Caco-2 (cell line): ENCODE measurements at places on chromosomes 4 and X. TPM values are rescaled to one million over a fixed set of nuclear protein-coding genes. Genes with fewer than 3 reads are reported as not detected.
A peak's percentile ranks its signal among the peaks of the same experiment; 100 is the strongest.

DNA sequence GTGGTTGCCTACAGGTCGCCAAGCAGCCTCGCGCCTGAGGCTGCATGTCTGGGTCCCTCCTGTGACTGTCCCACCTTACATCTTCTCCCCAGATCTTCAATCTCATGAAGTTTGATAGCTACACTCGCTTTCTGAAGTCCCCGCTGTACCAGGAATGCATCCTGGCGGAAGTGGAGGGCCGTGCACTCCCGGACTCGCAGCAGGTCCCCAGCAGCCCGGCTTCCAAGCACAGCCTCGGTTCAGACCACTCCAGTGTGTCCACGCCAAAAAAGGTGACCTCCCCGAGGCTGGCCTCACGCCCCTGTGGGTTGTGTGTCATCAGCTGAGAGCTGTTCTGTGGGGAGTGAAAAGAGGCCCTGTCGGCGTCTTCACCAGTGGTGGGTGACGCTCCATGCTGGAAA lies 24.9 kb upstream of the HGFAC start:
- peak; percentile 21 for DNase-seq

DNA sequence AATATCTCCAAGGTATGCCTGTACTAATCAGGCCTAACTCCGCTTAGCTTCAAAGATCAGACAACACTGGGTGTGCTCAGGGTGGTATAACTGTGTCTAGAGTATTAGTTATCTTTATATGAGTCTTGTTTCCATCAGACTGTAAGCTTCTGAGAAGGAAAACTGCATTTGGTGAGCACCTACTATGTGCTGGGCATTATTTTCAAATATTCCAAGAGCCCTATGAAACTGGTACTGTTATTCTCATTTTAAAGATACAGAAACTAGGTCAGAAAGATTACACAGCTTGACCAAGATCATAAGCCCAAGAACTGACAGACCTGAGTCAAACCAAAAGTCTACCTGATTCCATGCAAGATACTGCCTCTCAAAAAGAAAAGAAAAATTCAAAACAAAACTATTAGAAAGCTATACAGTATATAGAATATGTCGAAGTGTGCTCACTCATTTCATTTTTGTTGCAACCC lies 44.4 kb downstream of the LRBA start:
- DNase-seq = no peak

- no peak for DNase-seq
Measured at GRCh38 chr4:183431614-183432013, 12.8 kb upstream of the CDKN2AIP start.

- no peak for DNase-seq
Measured at GRCh38 chr4:2261853-2262144, at the start of gene MXD4. MXD4 (minus strand) TSS chr4:2262109; CDS start chr4:2261980, 129 bp downstream.

- DNase-seq = peak; percentile 25
Measured at GRCh38 chr4:39464886-39465501, 6.1 kb downstream of the LIAS start.

DNA sequence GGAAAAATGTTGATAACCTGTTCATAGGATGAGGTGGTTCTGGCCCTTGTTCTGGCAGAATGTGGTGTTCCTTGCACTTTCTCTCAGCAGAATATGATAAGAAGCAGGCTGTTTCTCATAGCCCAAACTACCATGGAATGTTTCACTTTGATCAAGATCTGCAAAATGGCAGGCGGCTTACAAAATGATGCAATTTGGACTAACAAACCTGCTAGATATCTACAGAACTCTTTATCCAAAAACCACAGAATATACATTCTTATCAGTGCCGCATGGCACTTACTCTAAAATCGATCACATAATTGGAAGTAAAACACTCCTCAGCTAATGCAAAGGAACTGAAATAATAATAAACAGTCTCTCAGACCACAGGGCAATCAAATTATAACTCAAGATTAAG lies 55.9 kb upstream of the ABCB7 start:
- no peak for DNase-seq

GRCh38 chr4:187017147-187017546 lies 293.5 kb upstream of the FAT1 start:
- DNase-seq = no peak

DNA sequence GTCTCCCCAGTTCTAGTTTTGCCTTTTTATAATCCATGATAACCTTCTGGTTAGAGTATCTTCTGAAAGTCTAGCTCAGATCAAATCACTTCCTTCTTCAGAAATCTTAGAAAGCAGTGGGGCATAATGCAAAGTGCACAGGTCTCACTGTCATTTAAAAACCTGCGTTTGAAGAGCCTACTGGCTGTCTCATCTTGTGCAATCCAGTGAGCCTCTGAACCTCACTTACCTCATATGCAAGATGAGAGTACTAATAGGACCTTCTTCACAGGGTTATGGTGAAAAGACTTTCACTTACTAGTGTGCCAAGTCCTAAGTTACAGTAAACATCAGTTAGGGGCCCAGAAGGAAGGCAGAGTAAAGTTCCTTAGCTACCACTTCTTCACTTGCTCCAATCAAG lies 131.4 kb downstream of the ENOX2 start:
- DNase-seq = no peak

DNA sequence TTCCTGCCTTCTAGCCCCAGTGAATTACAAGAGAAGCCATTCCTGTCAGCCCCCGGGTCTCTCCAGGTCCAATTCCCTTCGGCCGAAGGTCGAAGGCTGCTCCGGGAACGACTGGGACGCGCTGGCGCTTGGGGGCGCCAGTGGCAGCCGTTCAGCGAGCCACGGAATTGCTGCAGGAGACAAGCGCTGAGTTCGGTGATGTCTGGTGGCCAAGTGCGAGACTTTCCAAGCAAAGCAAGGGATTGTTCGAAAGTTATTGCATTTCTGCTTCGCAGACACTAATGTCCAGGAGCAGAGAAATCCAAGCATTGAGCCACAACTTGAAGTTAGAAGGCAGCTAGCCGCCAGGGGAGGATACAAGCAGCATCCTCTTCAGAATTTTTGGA lies 1.1 kb upstream of the DKK2 start:
- DNase-seq = no peak

GRCh38 chr4:95426455-95426854 lies 122.3 kb downstream of the UNC5C start:
- DNase-seq = no peak

RPS6KA3 gene
- 93.2 and 104 TPM in 2 replicates for total RNA-seq

GRCh38 chr4:180925805-180926204 lies 1317.4 kb upstream of the TENM3 start:
- DNase-seq = no peak

SLC2A9 gene
- total RNA-seq = 17.5 and 21.0 TPM in 2 replicates

- DNase-seq = peak; percentile 20
Measured at GRCh38 chr4:16227462-16227868, 1.2 kb upstream of the TAPT1 start.
